Activated CD4-positive, alpha-beta T cell treated with anti-CD3 and anti-CD28 coated beads for 1 hour (primary cell): ENCODE measurements at places on chromosomes 6 and 20.

- peak; percentile 89 for DNase-seq
These were observed at the start of gene SMIM13 for GRCh38 chr6:11093626-11094410. TSS of gene SMIM13 (plus strand) at chr6:11093834. CDS start at chr6:11094314, 480 bp downstream.

DNA sequence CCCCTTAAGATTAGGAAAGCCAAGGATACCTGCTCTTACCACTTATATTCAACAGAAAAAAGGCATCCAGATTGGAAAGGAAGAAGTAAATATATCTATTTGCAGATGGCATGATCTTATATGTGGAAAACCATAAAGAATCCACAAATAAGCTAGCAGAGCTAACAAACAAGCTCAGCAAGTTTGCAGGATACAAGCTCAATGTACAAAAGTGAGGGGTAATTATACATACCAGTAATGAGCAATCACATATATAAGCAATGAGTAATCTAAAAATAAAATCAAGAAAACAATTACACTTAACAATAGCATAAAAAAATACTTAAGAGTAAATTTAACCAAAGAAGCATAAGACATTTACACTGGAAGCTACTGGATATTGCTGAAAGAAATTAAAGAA, 31.6 kb upstream of the HMGN3 start:
- no peak for DNase-seq

- DNase-seq, result no peak
These were observed 1.1 kb upstream of the RIN2 start for GRCh38 chr20:19756761-19757486.

- no peak for DNase-seq
These were observed 122.3 kb upstream of the TMEM181 start for GRCh38 chr6:158437571-158437970.

DNA sequence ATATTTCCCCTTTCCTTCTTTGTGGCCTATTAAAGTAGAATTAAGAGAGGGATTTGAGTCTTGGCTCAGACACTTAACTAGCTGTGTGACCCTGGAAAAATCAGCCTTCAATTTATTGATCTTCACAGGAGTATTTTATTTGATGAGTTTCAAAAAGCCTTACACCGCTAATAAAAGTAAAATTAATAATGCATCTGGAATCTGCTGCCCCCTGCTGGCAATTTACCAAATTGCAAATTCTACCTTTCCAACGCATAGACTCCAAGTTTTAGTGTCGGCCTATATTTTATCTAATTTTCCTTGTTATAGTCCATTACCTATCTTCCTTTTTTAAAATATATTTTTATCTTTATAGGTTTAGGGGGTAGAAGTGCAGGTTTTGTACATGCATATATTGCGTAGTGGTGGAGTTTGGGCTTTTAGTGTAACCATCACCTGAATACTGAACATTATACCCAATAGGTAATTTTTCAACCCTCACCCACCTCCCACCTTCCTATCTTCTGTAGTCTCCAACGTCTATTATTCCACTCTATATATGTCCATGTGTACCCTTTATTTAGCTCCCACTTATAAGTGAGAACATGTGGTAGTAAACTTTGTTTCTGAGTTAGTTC, 46.3 kb downstream of the GOPC start:
- no peak for DNase-seq

DNA sequence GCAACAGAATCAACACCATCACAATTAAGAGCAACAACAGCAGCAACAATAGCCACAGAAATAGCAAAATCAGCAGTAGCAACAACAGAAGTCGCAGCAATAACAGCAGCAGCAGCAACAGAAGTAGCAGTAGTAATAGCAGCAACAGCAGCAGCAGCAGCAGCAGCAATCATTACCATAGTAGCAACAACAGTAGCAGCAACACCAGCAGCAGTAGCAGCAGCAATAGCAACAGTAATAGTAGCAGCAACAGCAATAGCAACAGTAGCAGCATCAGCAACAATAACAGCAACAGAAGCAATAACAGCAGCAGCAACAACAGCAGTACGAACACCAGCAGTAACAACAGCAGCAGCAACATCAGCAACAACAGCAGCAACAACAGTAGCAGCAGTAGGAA, 39.8 kb downstream of the SLC22A2 start:
- DNase-seq, result no peak

- peak; percentile 70 for DNase-seq
These were observed at the start of gene SLX4IP for GRCh38 chr20:10434832-10435812. TSS of gene SLX4IP (plus strand) at chr20:10435305. CDS start at chr20:10458205, 22,900 bp downstream.
